Vagina (tissue), 2 donors: ENCODE measurements at places on chromosomes 2 and 18.

- no peak for DNase-seq
Observed at GRCh38 chr2:42949125-42949524, 156.7 kb upstream of the HAAO start.

DNA sequence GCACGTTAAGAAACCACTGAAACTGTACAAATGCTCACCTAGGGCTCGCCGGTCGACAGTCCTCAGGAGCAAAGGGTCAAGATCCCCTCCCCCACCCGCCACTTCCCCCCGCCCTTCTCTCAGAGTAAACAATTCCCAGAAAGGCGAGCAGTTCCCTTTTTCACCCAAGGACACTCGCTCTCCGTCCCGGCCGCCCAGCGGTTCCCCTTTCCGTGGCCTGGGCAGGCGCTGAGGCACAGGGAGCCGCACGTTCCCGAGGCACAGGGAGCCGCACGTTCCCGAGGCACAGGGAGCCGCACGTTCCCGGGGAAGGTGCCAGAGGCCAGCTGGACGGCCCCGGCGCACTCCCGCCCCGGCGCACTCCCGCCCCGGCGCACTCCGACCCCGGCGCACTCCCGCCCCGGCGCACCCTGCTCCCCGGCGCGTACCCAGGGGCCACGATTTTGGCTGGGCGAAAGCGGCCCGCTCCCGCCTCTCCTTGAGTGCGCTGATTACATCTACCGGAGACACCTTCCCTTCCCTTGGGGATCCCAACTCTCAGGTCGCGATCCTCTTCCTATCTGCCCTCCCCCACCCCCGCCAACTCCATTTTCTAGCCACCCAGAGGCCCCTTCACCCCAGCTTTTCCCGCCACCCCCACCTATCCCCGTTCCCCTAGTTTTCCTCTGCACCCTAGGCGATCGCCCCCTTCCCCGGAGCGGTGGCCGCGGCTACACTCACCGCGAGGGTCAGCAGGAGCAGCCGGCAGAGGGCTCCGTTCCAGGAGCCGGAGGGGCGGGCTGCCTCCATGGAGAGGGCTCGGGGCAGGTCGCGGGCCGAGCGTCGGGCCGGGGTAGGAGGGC, 817 bp downstream of the DSC2 start:
- no peak for DNase-seq

- no peak for DNase-seq
Observed at GRCh38 chr2:66781804-66782203, 346.9 kb downstream of the MEIS1 start.

DNA sequence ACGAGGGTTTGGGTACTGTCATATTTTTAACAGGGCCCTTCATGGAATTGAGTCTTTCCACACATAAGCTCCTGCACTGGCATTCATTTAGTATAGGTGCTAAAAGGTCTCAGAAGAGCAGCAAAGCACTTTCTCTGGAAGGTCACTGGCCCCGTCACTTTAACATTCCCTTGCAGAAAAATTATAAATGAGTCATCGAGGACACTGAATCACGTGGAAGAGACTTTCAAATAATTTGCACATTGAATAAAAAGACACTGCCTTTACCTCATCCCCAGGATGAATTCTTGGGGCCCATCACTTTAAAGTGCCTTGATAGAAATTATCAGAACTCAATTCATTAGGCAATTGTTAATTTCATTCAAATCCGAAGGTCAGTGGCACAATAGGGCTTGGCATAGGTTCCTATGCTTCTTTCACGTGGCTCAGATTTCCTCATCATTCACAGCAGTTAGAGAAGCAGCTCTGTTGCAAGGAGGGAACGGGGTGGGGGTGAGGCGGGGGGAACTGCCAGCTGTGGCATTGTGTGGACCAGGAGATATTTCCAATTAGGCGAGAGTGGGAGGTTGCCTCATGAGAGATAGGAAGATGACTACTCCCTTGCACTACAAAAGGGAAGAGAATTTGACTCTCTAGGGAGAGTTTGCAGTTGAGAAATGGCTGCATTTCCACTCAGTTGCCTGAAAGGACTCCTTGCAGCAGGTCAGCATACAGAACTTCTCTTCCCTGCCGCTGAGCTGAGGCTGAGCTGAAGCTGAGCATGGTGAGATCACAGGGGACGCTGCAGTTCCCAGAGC, 86.3 kb upstream of the NPAS2 start:
- DNase-seq: no peak

DNA sequence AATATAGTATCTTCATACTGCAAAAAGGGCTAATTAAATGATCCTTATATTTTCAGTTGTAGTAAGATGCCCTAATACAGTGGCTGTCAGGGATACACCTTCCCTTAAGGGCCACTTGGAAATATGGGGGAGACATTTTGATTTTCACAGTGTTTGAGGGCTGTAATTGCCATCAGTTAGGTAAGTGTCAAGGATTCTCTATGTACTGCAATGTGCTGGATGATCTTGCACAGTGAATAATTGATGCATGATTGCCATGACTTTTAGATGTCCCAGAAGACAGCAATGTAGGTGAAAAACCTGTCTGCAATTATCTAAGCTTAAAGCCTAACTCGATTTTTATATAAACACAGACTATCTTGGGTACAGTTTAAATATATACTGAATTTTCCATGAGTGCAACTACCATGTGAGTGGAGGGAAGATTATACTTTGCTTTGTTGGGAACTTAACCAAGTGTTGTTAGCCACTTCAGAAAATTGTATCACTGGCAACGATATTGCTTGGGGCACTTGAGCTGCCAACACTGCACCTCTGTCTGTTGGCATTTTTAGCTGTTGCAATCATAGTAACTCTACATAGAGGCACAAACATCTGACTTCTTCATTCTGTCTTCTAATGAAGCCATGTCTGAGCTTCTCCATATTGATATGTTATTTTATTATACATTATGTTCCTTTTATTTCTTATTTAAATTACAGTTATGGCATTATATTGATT, 45.2 kb downstream of the MAIP1 start:
- DNase-seq: no peak

DNA sequence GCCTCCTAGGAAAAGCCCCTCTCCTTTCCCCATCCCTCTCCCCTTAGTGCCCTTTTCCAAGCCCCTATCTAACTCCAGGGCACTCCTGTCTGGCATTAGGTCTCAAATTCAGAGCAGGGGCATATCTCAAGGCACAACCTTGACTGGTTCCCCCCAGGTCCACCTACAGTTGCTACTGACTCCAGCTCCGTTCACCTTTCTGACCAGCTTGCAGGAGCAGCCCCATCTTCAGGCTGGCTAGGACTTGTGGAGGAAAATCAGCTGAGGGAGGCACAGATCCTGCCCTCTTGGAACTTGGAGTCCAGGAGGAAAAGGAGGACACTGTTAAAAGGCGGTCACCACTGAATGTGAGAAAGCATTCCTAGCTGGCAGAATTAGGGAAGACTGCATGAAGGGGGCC, 152.4 kb downstream of the ZFP36L2 start:
- DNase-seq: no peak

DNA sequence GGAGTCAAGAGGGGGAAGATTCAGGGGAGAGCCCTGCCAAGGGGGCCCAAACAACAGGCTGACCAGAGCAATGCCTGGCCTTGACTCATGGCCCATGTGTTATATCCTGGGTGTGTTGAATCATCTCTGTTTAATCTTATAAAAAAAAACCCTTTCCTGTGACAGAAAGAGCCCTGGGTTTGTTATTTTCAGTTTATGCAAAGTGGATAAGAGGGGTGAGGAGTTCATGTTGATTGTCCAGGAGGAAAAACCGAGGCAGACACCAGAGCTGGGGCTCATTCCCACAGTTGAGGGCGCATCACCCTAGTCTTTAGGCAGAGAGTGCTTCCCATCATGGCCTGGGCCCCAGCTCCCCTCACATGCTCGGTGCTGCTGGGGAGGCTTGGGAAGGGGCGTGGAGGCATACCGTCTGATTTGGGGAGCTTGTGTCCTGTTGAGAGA, 30.9 kb upstream of the IL37 start:
- DNase-seq: no peak

- DNase-seq: no peak
Observed at GRCh38 chr2:179995741-179996515, 11.2 kb downstream of the CWC22 start.
